ENCODE measurements at places on chromosomes 13 and 19.
A peak's percentile ranks its signal among the peaks of the same experiment; 100 is the strongest.

DNA sequence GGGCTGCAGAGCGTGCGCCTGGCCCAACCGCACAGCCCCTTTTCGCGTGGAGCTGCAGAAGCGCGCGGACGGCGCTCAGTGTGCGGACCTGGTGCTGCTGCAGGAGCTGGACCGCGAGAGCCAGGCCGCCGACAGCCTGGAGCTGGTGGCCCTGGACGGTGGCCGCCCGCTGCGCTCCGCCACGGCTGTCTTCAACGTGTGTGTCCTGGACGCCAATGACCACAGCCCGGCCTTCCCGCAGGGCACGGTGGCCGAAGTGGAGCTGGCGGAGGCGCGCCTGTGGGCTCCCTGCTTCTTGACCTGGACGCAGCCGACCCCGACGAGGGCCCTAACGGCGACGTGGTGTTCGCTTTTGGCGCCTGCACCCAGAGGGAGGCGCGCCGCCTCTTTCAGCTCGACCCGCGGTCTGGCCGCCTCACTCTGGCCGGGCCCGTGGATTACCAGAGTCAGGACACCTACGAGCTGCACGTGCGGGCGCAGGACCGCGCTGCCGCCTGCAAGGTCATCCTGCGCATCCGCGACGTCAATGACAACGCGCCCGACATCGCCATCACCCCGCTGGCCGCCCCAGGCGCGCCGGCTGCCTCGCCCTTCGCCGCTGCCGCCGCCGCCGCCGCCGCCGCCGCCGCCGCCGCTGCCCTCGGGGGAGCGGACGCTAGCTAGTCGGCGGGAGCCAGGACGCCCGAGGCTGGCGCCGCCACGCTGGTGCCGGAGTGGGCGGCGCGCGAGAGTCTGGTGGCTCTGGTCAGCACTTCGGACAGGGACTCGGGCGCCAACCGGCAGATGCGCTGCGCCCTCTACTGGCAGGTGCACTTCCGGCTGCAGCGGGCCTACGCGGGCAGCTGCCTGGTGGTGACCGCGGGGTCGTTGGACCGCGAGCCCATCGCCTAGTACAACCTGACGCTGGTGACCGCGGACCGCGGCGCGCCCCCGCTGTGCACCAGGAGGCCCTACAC, 172.2 kb downstream of the OLFM4 start:
- DNase-seq: no peak

DNA sequence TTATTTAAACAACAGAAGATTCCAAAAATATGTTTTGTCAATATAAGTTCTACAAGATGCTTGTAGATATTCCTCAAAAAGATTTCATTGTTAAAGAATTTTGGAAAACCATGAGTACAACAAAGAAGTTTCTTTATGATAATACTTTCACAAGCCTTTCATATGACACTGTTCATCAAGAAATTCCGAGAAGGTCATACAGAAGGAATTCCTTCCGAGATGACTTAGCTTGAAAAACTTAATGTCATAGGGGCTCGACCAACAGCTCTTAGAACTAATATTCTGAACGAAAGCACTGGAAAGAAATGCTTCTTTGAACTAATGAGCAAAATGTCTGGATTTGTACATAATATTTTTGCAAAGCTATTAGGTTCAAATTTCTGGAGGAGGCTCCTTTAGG, 403.4 kb downstream of the KLF5 start:
- DNase-seq: no peak

- DNase-seq: no peak
Observed at GRCh38 chr19:3750211-3750610, 11.3 kb downstream of the APBA3 start.

DNA sequence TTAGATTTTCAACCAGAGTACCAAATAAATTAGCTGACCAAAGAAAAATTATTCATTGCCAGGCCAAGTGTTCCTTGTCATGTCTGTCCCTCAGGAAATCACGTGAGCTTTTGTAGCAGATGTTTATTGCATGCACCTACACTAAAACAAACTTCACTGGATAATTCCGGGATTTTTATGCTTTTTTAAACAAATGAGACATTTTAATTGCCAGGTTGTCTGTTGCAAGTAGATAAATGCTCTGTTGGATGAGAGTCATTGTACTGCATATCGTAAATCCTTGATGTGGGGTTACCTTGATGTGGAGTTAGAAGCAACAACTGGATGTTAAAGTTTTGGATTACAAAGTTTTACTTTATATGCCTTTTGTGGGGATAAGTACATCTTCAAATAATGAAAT, 1187.7 kb upstream of the PCDH9 start:
- no peak for DNase-seq

- no peak for DNase-seq
Observed at GRCh38 chr13:20274466-20274865, 42.3 kb upstream of the GJB6 start.

- no peak for DNase-seq
Observed at GRCh38 chr13:52922961-52923360, 74.5 kb upstream of the PCDH8 start.

GRCh38 chr19:5663904-5664303, 16.4 kb downstream of the MICOS13 start:
- no peak for DNase-seq

GRCh38 chr13:113210833-113211232, 1.4 kb downstream of the CUL4A start:
- DNase-seq: no peak

DNA sequence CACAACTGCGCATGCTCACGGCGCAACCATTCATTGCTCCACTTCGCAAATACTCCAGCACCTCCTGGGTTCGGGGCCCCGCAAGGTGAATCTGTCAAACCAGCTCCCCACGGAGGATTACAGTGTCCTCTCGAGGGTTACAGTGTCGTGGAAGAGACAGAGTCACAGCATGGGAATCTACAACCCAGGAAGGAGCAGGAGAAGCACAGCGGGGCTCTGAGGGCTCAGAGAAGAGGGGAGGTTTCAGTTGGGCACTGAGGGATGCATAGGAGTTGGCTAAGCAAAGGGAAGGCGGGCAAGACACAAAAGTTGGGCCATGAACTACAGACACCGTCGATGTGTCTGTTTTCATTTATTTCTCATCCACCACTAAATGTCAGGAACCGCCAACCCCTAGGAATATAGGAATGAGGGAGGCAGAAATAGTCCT, 1.0 kb upstream of the GTF2F1 start:
- no peak for DNase-seq

DNA sequence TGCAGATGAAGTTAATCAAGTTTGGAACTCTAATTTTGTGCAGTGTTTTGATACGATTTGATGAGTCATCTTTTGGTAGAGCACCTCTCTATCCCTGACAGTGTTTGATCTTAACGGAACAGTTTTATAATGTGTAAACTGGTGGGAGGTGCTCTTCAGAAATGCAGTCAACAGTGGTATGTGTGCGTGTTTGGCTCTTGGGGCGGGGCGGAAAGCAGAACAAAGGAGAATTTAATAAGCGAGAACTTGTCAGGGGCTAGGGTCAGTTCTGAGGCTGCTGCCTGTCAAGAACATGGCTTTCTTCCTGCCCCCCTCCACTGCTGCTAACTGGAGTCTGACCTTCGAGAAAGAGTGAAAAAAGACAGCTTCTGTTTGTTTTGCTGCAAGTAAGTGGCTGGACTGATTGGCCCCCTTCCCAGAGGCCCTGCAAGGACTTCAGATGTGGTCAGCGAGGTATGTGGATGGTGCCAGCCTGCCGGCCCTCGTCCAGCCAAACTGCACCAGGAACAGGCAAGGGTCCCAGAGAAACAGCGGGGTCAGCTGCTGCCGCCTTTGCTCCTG, 40.8 kb downstream of the BBC3 start:
- DNase-seq: peak; percentile 9

GRCh38 chr19:18098891-18099622, 1.5 kb downstream of the MAST3 start:
- peak; percentile 13 for DNase-seq

DNA sequence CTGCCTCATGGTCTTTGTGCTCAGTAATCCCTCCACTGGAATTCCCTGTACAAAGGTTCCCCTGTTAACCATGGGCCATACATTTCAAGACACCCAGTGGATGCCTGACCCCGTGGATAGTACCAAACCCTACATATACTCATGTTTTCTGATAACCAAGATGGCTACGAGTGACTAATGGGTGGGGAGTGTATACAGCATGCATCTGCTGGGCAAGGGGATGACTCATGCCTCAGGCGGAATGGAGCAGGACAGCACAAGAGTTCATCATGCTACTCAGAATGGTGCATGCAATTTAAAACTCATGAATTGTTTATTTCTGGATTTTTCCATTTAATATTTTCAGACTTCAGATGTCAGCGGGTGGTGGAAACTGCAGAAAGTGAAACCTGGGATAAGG, 13.3 kb upstream of the FGF9 start:
- DNase-seq: no peak

GRCh38 chr13:100789025-100789424, 114.4 kb upstream of the TMTC4 start:
- no peak for DNase-seq

- DNase-seq: no peak
Observed at GRCh38 chr13:99601535-99601934, 100.3 kb downstream of the TM9SF2 start.

GRCh38 chr19:38801359-38802095, 11.2 kb downstream of the LGALS4 start:
- no peak for DNase-seq

- DNase-seq: no peak
Observed at GRCh38 chr13:102905905-102906771, 60.3 kb downstream of the ERCC5 start.

- peak; percentile 25 for DNase-seq
Observed at GRCh38 chr19:7862413-7862951, 11.7 kb downstream of the PRR36 start.

DNA sequence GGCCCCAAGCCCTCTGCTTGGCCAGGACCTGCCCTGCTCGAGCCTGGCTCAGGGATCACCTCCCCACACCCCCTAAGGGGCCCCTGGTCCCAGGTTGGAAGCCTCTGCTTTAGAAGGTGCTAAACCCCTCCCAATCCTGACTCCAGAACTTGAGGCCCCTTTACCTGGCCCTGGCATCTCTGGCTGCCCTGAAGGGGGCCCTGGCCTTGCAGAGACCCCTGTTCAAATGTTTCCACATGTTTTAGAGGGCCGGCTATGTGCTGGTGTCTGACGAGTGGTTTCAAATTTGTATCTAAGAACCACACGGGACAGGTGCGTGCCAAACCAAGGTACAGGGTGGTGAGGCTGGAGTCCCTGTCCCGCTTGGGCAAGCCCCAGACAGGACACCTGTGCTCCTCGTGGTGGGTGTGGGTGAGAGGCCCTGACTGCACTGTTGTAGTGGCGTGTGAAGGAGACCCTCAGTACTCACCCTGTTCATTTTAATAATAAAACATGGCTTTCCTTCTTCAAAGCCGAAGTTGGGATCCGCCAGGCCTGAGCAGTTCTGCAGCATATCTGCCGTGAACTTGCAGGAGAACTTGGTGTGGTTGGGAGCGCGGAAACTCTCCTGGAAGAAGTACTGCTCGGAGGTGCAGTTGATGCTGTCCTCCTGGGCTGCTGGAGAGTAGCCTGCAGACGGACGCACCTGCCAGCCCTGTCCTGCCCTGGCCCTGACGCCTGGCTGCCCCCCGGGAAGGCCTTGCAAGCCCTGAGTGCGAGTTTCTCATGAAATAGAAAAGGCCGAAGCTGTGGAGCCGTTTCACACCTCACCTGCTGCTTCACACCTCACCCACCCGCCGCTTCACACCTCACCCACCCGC, 5.4 kb downstream of the ATP4B start:
- DNase-seq: no peak

DNA sequence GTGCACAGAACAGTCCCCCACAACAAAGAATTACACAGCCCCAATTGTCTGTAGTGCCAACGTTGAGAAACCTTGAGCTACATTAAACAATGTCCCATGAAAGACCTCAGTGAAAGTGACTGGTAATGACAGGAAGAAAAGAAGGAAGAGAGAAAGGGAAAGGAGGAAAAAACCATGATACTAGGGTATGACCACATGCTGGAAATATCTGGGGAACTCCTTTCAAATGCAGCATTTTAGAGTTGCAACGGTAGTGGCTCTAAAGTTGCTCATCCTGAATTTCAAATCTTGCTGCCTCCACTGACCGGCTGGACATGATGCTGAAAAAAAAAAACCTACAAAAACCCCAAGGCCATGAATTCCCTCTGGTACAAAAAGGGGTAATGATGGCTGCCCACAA, 26.5 kb downstream of the FPR3 start:
- no peak for DNase-seq

DNA sequence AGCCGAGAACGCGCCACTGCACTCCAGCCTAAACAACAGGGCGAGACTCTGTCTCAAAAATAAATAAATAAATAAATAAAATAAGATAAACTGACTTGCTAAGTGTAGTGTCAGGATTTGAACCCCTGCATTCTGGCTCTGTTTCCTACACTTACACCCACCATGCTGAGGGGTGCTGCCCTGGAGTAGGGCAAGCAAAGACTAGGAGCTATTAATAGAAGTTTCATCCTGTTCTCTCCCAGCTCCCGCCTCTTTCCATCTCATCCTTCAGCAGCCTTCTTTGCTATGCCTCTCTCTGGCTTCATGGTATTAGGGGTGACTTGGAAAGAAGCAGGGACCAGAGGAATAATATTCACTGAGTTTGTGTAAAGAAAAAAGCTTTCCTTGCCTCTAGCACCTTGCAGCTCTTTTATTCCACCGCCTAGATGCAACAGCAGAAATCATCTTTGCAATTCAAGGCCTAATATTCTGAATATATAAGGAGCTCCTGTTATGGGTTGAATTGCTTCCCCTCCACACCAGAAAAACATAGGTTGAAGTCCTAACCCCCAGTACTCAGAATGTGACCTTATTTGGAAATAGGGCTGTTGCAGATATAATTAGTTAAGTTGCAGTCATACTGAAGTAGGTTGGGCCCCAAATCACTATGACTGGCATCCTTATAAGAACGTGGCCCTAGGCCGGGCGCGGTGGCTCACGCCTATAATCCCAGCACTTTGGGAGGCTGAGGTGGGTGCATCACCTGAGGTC, 8.7 kb upstream of the PLAUR start:
- DNase-seq: no peak

DNA sequence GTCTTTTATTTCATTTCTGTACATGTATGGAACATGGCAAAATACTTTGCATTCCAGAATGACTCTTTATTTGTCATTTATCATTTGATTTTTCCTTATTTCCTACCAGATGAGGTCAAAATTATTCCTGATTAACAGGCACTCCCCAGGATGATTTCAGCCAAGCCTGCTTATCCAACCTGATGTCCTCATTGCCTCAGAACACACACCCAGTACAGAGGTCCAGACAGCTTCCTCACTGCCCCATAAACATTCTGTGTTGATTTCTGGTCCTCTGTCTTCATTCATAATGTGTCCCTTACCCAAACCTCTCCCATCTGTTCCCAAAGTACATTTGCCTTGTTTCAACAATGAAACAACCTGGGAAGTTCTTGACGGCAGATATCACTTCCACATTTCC, 367.4 kb downstream of the MTUS2 start:
- no peak for DNase-seq

GRCh38 chr13:44542361-44542760, 33.8 kb downstream of the TSC22D1 start:
- no peak for DNase-seq

DNA sequence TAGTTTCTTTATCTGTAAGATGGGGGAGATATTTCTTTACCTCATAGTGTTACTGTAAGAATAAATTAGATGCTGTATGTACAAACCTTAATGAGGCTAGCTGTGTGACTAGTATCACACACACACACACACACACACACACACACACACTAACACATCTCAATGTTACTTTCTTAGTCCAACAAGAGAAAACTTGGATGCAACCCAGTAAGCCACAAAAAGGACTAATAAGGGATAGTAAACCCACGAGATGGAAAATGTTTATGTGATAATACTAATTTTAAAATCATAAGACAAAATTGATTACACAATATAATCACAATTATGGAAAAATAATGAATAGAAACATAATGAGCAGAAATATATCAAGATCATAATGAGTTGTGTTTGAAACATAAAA, 437.7 kb upstream of the ZNF507 start:
- no peak for DNase-seq

Measured in nucleus accumbens (tissue), 56 donors.